KBM-7 (cell line): ENCODE measurements at places on chromosomes 1 and 21.

DNA sequence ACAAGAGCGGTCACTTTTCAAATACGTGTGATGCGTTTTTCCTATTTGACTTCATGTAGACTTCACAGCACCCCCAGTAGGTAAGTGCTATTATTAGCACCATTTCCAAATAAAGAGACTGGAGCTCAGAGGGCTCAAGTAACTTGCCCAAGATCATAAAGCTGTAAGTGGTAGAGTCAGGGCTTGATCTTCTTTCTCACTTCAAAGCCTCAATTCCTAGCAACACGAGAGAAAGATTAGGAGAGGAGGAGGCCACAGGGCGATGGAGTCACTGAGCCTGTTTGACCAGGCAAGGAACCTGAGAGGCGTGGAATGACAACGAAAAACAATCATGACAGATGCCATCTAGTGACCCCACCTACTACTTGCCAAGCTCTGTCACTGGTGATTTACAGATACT, 181.0 kb downstream of the FOXD2 start:
- no peak for DNase-seq

GRCh38 chr1:39694026-39694425, 2.8 kb upstream of the HPCAL4 start:
- no peak for DNase-seq

DNA sequence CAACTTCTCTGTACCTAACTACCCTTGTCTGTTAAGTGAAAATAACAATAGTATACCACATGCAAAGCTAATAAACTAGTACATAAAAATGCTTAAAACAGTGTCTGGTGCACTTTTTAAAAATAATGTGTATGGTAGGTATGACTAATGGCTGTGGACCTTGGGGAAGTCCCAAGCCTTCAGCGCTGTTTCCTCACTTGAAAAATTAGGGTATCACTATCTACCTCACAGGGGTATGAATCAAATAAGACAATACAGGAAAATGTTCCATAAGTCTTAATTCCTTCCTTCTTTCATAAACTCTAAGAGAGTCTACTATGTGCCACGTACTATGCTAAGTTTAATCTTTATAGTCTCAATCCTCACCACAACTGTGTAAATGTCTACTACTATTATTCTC, 32.0 kb downstream of the EGLN1 start:
- no peak for DNase-seq

DNA sequence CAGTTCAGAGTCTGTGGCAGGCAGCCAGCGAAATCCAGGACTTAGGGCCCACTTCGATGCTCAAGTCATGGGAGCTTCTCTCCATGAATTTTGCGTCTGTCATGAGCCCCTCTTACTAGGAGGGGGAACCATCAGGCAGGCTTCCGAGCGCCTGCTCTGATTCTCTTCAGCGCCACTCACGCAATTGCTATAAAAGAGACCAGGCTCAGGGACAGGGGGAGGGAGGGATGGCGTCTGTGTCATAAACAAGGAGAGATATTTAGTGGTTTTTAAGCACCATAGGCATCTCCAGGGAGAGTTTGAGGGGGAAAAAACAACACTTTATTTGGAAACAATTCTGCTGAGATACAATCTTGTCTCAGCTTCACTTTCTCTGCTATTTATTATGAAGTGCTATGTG, 60.6 kb downstream of the NAV1 start:
- no peak for DNase-seq

GRCh38 chr1:58768971-58769808, 14.7 kb downstream of the JUN start:
- DNase-seq, result peak; percentile 57

GRCh38 chr21:19908390-19908789, 1089.8 kb upstream of the NCAM2 start:
- peak; percentile 71 for DNase-seq

- no peak for DNase-seq
These were observed 61.3 kb downstream of the NDUFS5 start for GRCh38 chr1:39087435-39087834.
